Aorta (tissue), 5 donors: ENCODE measurements at places on chromosomes 2 and 18.

DNA sequence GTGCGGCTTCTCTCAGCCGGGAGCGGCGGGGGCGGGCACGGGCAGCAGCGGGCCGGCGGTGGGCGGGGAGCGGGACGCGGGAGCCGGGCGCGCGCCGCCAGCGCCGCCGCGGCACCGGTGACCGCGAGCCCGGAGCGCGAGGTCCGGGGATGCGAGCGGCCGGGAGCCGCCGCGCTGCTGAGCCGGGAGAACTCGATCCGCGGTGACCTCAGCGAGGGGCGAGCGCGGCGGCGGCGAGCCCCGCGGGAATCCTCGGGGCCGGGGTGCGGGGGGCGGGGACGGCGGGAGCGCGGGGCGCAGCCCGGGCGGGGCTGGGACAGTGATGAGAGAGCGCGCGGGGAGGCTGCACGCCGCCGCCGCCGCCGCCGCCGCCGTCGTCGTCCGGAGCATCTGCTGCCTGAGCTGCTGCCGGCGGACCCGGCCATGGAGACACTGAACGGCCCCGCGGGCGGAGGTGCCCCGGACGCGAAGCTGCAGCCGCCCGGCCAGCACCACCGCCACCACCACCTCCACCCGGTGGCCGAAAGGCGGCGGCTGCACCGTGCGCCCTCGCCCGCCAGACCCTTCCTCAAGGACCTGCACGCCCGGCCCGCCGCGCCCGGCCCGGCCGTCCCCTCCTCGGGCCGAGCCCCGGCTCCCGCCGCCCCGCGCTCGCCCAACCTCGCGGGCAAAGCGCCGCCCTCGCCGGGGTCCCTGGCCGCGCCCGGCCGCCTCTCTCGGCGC is at the start of gene MTCL1:
MTCL1 (plus strand) TSS at position 319 of the 723 bp plus-strand sequence; CDS start at position 424, 105 bp downstream.
- no peak within 1 kb of the TSS for H3K27ac ChIP-seq
- H3K27me3 ChIP-seq: no peaks in the 10 kb centered on the region
- H3K4me1 ChIP-seq: no peaks in the 10 kb centered on the region
- peak within 1 kb of the TSS; percentile 96 for H3K4me3 ChIP-seq
- peak; percentile 81 for DNase-seq
- no peaks in the 10 kb centered on the region for H3K36me3 ChIP-seq

DNA sequence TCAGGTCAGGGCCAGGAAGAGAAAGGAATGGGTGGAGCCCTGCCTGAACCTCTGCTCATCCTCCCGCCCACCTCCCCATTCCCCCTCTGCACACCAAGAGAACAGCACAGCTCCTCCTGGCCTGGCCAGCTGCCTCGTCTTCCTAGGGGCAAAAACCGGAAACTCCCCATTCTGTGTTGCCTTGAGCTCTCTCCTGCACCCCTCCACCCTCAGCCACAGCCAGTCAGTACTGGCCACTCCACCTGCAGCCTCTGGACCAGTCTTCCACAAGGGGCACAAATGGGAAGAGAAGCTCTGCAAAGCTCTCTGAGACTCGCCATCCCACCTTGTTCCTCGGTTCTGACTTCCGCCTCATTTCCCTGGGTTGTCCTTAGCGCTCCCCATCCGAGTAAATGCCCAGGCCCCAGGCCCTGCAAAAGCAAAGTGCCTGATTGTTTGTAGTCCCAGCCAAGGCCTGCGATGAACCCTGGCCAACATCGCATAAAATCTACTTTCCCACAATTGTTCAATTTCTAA is 39.3 kb upstream of the SLC35G4 start:
- H3K27me3 ChIP-seq: no peaks in the 10 kb centered on the region
- H3K4me1 ChIP-seq: no peaks in the 10 kb centered on the region
- H3K27ac ChIP-seq: no peak overlapping the region
- DNase-seq: no peak
- no peaks in the 10 kb centered on the region for H3K36me3 ChIP-seq
- H3K4me3 ChIP-seq: no peak overlapping the region

DNA sequence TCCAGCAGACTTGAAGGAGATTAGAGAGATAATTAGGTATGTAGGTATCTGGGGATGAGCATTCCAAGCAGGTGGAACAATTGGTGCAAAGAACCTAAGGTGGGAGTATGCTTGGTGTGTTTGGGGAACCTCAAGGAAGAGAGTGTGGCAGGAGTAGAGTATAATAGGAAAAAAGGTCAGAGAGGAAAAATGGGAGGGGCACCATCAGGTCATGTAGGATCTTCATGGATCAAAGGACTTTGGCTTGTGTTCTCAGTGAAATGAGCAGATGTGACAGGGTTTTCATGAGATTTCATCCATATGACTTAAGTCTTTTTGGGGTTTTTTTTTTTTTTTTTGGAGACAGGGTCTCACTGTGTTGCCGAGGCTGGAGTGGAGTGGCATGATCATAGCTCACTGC is 47.3 kb downstream of the RBBP8 start:
- H3K27me3 ChIP-seq: no peaks in the 10 kb centered on the region
- H3K4me1 ChIP-seq: no peaks in the 10 kb centered on the region
- DNase-seq: no peak
- no peak overlapping the region for H3K4me3 ChIP-seq
- peaks cover 2% of the 10 kb centered on the region for H3K36me3 ChIP-seq

DNA sequence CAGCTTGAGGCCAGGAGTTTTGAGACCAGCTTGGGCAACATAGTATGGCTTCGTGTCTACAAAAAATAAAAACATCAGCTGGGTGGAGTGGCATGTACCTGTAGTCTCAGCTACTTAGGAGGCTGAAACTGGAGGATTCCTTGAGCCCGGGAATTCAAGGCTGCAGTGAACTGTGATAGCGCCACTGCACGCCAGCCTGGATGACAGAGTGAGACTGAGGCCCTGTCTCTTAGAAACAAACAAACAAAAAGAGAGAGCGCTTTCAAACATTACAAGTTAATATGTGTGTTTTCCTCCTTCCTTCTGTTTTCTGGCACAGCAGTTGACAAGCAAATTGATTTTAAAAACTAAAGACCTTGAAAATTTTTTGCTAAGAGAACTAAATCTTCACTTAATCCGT is 9.9 kb downstream of the EPC2 start:
- no peaks in the 10 kb centered on the region for H3K36me3 ChIP-seq
- H3K27ac ChIP-seq: no peak overlapping the region
- no peak for DNase-seq
- H3K4me3 ChIP-seq: no peak overlapping the region

- no peaks in the 10 kb centered on the region for H3K4me1 ChIP-seq
- H3K36me3 ChIP-seq: no peaks in the 10 kb centered on the region
- no peaks in the 10 kb centered on the region for H3K27me3 ChIP-seq
- H3K27ac ChIP-seq: no peak overlapping the region
- DNase-seq: peak; percentile 25
Measured at GRCh38 chr2:128279009-128279408, 39.7 kb downstream of the HS6ST1 start.

GRCh38 chr18:23356424-23356823 is 96.7 kb upstream of the RIOK3 start:
- H3K36me3 ChIP-seq: no peaks in the 10 kb centered on the region
- no peak overlapping the region for H3K4me3 ChIP-seq
- peak overlapping the region; percentile 7 for H3K27ac ChIP-seq
- no peaks in the 10 kb centered on the region for H3K27me3 ChIP-seq
- peaks cover 10% of the 10 kb centered on the region for H3K4me1 ChIP-seq
- no peak for DNase-seq

DNA sequence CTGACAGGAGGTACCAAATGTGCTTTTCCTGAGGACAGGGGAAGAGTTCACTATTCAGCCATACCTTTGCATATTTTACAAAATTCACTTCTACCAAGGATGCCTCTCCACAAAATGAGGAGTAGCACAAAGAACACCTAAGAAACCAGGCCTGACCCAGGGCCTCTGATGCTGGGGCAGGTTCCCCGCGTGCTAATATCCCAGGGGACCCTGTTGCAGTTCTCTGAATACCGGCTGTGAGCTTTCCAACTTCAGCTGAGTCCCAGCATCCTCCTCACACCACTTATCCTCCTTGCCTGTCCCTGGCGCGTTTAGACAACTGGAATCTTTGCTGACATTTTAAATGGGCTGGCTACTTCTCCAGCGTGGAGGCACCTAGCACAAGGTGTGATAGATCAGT is 142.3 kb downstream of the BCL2 start:
- no peaks in the 10 kb centered on the region for H3K36me3 ChIP-seq
- H3K4me1 ChIP-seq: peaks cover 10% of the 10 kb centered on the region
- H3K27me3 ChIP-seq: no peaks in the 10 kb centered on the region
- no peak overlapping the region for H3K4me3 ChIP-seq

DNA sequence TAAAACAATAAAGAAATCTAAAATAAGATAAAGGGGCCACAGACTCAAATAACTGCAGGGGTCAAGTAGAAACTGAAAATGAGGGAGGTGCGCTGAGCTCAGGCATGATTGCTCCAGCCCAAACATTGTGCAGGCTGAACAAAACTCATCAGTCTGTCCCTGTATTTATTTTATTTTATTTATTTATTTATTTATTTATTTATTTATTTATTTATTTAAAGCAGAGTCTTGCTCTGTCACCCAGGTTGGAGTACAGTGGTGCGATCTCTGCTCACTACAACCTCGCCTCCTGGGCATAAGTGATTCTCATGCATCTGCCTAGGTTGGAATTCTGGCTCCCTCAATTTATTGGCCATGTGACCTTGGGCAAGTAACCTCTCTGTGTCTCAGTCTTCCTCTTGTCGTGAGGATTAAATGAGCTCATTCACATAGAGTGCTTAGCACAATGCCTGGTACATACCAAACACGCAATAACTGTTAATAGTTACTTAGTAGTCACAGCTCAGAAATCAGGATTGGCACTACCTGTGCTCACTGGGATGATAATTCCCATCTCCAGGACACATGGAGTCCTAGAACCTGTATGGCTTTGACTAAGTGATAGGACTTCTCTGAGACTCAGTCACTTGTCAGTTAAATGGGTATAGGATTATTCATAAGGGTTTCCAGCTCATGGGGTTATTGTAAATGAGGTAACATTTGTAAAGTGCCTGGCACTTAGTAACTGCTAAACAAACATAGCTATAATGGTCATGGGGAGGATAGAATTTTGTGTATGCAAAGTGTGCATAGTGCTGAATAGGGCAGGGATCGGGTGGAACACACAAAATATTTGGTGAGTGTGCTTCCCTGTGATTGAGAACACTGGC is 6.0 kb downstream of the SPEG start:
- H3K4me3 ChIP-seq: no peak overlapping the region
- no peak for DNase-seq
- no peaks in the 10 kb centered on the region for H3K36me3 ChIP-seq

GRCh38 chr2:172295677-172296076 is 131.7 kb upstream of the ITGA6 start:
- H3K27me3 ChIP-seq: no peaks in the 10 kb centered on the region
- no peak overlapping the region for H3K27ac ChIP-seq
- H3K4me1 ChIP-seq: no peaks in the 10 kb centered on the region
- no peaks in the 10 kb centered on the region for H3K36me3 ChIP-seq

DNA sequence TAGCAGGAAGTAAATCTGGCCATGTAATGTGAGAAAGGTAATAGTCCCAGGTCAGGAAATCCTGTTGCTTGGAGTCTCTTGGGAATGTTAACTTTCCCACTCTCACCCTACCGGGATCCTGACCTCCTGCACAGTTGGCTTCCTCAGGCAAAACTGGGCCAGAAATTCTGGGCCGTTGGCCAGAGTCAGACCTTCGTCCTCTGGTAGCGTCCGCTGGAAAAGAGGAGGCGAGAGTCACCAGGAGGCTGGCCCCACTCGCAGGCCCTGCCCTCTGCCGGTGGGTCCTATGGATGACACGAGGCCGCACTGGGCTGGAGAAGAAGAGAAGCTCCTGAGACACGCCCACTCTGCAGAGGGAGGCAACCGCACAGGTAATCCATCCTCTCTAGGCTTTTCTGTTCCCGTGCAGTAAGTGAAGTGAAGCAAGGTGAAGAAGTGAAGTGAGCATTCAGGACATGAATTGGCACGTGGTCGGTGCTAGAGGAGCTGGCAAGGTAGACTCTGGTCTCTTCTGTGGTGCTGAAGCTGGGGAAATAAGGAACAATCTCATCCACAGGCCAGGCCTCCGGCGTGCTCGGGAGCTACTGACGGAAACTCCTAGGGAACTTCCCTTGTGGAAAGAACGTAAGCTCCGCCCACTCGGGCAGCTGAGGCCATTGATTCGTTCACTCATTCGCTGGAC is 182.7 kb upstream of the GLI2 start:
- no peaks in the 10 kb centered on the region for H3K36me3 ChIP-seq
- no peak overlapping the region for H3K4me3 ChIP-seq
- no peaks in the 10 kb centered on the region for H3K27me3 ChIP-seq
- H3K27ac ChIP-seq: no peak overlapping the region

GRCh38 chr2:131520526-131520925 is 7.2 kb upstream of the CCDC74A start:
- H3K4me1 ChIP-seq: no peaks in the 10 kb centered on the region
- peak; percentile 68 for DNase-seq
- H3K4me3 ChIP-seq: no peak overlapping the region
- no peak overlapping the region for H3K27ac ChIP-seq
- no peaks in the 10 kb centered on the region for H3K27me3 ChIP-seq

DNA sequence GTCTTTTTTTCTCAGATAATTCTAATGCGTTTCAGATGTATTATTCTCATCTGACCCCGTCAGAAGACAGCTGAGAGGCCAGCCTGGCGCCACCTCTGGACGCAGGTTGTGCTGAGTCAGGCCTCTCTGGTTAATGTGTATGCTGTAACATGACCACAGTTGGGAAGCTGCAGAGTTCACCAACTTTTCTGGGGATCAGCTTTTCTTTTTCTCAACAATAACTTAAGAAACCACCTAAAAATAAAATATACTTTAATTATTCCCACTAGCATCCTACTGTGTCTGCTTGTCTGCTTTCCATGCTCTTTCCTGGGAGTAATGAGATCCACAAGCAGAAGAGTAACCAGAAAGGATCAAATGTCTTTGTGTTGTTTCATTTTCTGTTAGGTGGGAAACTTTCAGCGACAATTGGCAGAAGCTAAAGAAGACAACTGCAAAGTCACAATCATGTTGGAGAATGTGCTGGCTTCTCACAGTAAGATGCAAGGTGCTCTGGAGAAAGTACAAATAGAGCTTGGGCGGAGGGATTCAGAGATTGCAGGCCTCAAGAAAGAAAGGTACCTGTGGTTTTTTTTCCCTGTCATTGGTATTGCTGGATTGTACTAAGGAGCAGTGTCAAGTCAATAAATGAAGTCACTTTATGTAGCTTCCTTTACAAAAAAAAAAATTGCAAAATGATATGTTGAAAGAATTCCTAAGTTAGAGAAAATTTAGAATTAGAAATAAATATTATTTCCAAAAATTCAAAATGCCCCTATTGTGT is 79.8 kb downstream of the CCDC150 start:
- no peaks in the 10 kb centered on the region for H3K4me1 ChIP-seq
- H3K36me3 ChIP-seq: no peaks in the 10 kb centered on the region

DNA sequence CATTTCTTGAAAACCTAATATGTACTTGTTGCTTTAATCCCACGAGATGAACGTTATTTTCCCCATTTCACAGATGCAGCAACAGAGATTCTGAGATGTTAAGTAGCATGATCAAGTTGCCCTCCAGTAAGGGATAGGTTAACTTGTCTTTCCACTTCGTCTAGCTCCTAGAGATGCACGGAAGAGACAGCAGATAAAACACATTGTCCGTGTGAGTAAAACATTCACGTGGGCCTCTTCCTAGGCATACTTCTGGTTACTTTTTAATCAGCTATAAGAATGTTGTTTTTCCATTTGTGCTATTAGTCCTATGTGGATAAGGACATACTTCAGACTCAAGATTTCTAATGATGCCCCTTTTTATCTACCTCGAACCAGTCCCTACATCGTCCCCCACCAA is 1.2 kb upstream of the ARHGAP28 start:
- no peak for DNase-seq

GRCh38 chr2:234548695-234549420 is 52.0 kb upstream of the ARL4C start:
- H3K4me1 ChIP-seq: no peaks in the 10 kb centered on the region
- H3K36me3 ChIP-seq: no peaks in the 10 kb centered on the region
- no peaks in the 10 kb centered on the region for H3K27me3 ChIP-seq
- no peak overlapping the region for H3K27ac ChIP-seq
- no peak overlapping the region for H3K4me3 ChIP-seq

- H3K4me3 ChIP-seq: no peak overlapping the region
- no peak overlapping the region for H3K27ac ChIP-seq
- H3K27me3 ChIP-seq: no peaks in the 10 kb centered on the region
- H3K36me3 ChIP-seq: no peaks in the 10 kb centered on the region
Measured at GRCh38 chr2:158046121-158046880, 55.4 kb upstream of the UPP2 start.
